ENCODE measurements at places on chromosomes 5 and 9.

GRCh38 chr9:8701904-8702303 lies 902.3 kb upstream of the DMAC1 start:
- no peaks in the 10 kb centered on the region for H3K36me3 ChIP-seq
- no peak overlapping the region for H3K27ac ChIP-seq
- no peak for DNase-seq
- no peaks in the 10 kb centered on the region for H3K4me1 ChIP-seq

DNA sequence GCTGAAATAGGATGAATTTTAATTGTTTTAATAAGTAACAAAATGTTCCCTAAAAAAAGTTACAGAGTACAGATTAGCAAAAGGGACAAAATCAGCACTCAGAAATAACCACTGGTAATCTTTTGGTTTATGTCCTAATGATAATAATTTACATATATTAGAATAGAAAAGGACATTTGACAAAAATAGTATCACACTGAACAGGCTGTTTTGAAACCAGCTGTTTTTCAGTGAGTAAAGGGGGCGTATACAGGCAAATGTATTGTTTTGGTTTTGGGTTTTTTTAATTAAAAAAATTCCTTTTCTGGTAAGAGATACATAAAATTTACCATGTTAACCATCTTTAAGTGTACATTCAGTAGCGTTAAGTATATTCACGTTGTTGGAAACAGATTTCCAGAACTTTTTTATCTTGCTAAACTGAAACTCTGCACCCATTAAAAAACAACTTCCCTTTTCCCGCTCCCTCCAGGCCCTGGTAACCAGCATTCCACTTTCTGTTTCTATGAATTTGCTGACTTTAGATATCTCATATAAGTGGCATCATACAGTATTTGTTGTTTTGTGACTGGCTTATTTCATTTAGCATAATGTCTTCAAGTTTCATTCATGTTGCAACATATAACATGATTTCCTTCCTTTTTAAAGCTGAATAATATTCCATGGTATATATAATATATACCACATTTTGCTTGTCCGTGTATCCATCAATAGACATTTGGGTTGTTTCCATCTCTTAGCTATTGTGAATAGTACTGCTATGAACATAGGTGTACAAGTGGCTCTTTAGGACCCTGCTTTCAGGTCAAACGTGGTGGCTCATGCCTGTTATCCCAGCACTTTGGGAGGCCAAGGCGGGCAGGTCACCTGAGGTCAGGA lies 20.6 kb upstream of the LARP1 start:
- peaks cover 21% of the 10 kb centered on the region for H3K27me3 ChIP-seq
- H3K27ac ChIP-seq, result no peak overlapping the region
- no peaks in the 10 kb centered on the region for H3K36me3 ChIP-seq
- no peak for DNase-seq
- H3K4me3 ChIP-seq, result no peak overlapping the region

DNA sequence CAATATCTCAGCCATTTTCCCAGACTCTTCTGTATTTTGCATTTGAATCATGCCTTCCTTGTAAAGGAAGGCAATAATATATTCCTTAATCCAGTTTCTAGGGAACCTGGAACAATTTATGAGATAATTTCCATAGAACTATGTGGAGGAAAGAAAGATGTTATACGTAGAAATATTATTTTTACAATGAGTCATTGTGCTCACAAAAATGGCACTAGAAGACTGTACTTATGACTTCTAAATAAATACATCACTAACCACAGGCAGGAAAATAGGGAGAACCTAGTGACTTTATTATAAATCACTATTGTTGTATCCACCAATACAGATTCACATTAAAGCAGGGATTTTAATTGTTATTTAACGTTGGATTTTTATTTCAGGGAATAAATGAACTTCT lies 87.6 kb downstream of the FBXO38 start:
- peaks cover 10% of the 10 kb centered on the region for H3K27me3 ChIP-seq
- H3K27ac ChIP-seq, result no peak overlapping the region
- DNase-seq, result no peak
- H3K36me3 ChIP-seq, result no peaks in the 10 kb centered on the region
- H3K4me3 ChIP-seq, result no peak overlapping the region
- H3K4me1 ChIP-seq, result no peaks in the 10 kb centered on the region

GRCh38 chr9:36064448-36065037 lies 27.8 kb downstream of the RECK start:
- H3K4me1 ChIP-seq, result no peaks in the 10 kb centered on the region
- H3K27me3 ChIP-seq, result no peaks in the 10 kb centered on the region
- H3K27ac ChIP-seq, result no peak overlapping the region
- no peak for DNase-seq
- peaks cover 7% of the 10 kb centered on the region for H3K36me3 ChIP-seq
- no peak overlapping the region for H3K4me3 ChIP-seq

- peaks cover 7% of the 10 kb centered on the region for H3K36me3 ChIP-seq
- H3K4me1 ChIP-seq, result peaks cover 45% of the 10 kb centered on the region
- no peaks in the 10 kb centered on the region for H3K27me3 ChIP-seq
- H3K4me3 ChIP-seq, result no peak overlapping the region
- no peak overlapping the region for H3K27ac ChIP-seq
These were observed 290.0 kb downstream of the NR3C1 start for GRCh38 chr5:143113461-143113860.

DNA sequence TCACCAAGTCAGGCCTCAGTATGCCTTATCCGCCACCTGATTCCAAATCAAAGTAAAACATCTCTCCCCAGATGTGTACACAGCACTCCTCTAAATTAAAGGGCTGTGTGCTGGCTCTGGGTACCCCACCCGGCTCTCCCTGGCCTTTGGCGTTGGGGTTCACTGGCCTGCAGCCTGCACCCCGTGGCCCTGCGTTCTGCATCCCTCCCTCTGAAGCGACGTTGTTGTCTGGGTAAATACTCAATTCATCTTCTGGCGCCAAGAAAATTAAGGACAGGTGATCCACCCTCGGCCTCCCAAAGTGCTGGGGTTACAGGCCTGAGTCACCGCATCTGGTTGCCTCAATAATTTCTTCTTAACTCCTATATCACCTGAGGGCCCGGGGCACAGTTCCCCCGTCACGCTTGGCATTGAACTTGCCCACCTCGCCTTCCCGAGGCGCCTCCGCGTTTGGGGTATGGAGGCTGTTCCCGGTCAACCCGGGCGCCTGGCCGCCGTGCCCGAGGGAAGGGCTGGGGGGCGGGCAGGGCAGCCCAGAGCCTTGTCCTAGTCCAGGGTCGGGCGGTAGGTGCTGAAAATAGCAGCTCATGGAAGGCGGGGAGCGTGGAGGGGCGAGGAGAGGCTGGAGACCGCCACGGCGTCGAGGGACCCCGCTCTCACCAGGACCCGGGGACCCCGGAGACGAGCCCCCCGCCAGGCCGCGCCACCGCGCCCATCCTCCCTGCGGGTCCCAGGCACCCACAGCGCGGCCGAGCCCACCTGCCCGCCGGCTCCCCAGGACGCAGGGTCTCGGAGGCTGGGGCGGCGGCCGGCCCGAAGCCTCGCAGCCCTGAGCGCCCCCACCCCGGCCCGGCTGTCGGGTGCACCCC lies 531 bp downstream of the ABO start:
- H3K27me3 ChIP-seq, result peaks cover 76% of the 10 kb centered on the region
- H3K27ac ChIP-seq, result no peak overlapping the region
- H3K4me1 ChIP-seq, result no peaks in the 10 kb centered on the region
- peak overlapping the region; percentile 19 for H3K4me3 ChIP-seq

- H3K4me1 ChIP-seq, result no peaks in the 10 kb centered on the region
- no peak overlapping the region for H3K27ac ChIP-seq
- H3K4me3 ChIP-seq, result no peak overlapping the region
These were observed 1072.4 kb upstream of the CDH9 start for GRCh38 chr5:28110781-28111180.

DNA sequence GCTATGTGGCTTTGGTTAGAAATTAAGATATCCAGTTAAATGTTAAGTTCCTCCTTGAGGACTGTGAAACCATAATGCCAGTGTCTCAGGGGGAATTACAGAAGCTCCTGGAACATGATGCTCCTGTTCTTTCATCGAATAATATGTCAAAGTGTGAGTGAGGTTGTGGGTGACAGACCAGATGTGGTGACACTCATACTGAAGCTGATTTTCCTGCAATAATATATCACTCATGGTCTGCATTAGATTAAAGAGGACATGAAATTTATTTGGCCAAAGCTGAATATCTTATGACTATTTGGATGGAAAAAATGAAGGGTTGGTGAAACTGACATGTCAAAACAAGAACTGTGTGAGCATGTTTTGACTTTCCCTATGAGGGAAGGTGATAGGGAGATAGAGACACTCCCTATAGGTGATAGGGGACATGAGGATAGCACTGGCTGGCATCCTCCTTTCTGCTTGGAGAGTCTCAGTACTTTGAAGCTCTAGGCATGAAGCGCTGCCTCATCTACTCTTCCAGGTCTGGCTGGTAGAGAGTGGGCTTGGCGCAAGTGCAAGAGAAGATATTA lies 173.5 kb downstream of the ARHGEF28 start:
- no peak overlapping the region for H3K4me3 ChIP-seq
- H3K27ac ChIP-seq, result no peak overlapping the region
- H3K36me3 ChIP-seq, result no peaks in the 10 kb centered on the region
- peaks cover 9% of the 10 kb centered on the region for H3K4me1 ChIP-seq
- H3K27me3 ChIP-seq, result no peaks in the 10 kb centered on the region

DNA sequence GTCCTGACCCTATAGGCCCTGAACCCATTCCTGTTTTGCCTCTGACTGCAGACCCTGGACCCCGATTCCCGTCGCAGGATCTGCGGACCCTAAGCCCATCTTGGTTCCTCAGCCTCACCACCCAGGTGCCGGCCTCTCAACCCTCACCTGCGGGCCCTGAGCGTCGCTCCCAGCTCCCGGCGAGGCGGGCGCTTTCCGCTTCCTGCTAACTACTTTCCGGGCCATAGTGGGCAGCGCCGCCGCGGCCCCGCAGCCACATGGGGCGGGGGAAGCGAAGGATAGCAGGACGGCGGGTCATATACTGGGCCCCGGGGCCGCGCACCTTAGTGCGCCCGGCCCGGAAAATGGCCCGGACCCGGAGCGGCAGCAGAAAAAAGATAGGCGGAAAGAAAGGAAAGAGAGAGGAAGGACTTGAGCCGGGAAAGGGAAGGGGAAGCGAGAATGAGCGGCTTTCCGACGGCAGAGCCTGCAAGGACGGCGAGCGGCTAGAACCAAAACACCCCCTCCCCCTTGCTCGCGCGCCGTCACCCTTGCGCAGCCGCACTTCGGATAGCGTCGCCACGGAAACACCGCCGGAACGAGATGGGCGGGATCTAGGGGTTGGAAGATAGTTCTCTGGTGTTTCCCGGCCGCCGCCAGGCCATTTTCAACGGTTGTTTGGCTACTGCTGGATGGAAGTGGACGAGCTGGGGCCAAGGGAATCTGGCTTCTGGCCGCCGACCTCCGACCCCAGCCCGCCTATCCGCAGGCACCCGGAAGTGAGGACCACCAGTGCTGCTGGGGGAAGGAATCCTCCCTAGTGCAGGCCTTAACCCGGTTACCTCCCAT lies at the start of gene DCAF12:
DCAF12 (minus strand) TSS at position 492 of the 828 bp plus-strand sequence; CDS start at position 225, 267 bp downstream.
- H3K36me3 ChIP-seq, result peaks cover 34% of the 10 kb centered on the region

DNA sequence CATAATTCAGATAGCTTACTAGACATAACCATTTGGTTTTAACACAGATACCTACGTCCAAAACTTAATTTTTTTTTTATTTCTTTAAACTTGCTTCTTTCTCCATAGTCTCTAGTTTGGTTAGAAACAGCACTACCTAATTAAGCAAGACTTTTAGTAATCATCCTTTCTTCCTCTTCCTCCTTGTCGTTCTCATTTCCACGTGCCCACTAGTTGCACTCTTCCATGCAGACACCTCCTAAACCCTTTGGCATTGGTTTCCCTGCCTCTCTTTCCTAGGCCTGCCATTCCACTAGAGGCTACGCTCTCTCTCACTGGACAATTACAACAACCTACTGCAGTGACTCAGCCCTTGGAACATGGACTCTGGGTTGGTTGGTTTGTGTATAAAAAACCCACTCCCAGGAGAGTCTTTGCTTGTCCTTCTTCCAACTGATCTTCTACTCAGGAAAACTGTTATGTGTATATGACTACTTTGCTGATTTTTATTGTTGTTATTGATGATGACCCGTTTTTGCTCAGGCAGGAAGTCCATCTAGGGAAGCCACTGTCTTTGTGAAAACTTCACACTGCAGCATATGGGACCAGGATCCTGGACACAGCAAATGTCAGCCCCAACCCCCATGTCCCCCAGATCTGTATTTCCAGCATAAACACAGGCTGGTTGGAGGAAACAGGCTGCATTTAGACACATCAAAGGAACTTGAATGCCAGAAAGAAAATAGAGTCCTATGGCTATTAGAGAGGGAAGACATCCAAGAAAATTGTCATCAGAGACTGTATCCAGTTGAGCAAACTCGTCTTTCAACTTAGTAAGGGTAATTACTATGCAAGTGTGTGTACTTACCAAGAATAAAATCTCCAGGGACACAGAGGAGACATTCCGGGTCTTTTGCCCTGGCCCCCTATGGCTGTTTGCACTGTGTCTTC lies 503.2 kb downstream of the GADD45G start:
- peaks cover 2% of the 10 kb centered on the region for H3K27me3 ChIP-seq
- H3K4me3 ChIP-seq, result no peak overlapping the region
- no peaks in the 10 kb centered on the region for H3K4me1 ChIP-seq
- DNase-seq, result no peak
- H3K36me3 ChIP-seq, result no peaks in the 10 kb centered on the region
- no peak overlapping the region for H3K27ac ChIP-seq

- H3K4me1 ChIP-seq, result no peaks in the 10 kb centered on the region
- DNase-seq, result no peak
- H3K27me3 ChIP-seq, result peaks cover 26% of the 10 kb centered on the region
- no peak overlapping the region for H3K27ac ChIP-seq
- no peak overlapping the region for H3K4me3 ChIP-seq
- no peaks in the 10 kb centered on the region for H3K36me3 ChIP-seq
These were observed 67.8 kb downstream of the LHX2 start for GRCh38 chr9:124079176-124079925.
